ENCODE measurements at places on chromosomes 3 and 15.

GRCh38 chr3:38227989-38228388 is 37.6 kb upstream of the SLC22A13 start:
- peak; percentile 8 for DNase-seq

DNA sequence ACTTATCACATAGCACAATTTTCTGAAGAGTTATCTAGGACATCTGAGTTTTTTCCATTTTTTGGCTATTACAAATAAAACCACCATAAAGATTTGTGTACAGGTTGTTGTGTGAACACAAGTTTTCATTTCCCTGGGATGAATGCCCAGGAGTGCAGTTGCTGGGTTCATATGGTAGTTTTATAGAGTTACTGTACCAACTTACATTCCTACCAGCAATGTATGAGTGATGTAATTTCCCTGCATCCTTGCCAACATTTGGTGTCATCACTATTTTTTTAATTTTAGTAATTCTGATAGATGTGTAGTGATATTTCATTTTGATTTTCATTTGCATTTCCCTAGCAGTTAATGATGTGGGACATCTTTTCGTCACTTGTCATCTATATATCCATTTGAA is 20.5 kb downstream of the FILIP1L start:
- no peak for DNase-seq

DNA sequence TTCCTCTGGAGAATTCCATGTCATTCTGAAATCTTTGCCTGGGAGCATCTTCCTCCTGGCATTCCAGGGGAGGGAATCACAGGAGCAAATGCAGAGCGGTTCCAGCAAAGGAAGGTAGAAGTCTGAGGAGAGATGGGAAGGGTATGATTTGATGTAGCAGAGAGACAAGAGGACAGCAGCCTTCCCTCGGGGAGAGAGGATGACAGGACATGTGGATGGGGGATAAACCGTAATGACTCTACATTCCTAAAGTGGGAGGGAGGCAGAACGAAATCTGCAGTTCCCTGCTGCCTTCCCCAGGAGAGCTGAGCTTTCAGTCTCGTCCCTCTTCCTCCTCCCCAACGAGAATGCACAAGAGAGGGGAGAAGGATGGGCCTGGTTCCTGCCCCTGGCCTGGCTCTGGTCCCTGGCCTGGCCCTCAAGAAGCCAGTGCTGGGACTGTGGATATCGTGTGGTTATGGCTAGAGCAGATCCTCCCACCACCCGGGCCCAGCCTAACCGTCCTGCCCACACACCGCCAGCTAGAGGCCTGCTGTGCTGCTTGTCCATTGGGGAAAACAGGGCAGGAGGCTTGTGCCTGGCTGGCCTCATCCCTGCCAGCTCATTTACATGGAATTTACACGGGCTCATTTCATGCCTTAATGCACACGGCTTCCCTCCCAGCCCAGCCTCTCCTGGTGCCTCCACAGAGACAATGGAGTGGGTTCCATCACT is 26.6 kb downstream of the SEMA7A start:
- peak; percentile 90 for DNase-seq

DNA sequence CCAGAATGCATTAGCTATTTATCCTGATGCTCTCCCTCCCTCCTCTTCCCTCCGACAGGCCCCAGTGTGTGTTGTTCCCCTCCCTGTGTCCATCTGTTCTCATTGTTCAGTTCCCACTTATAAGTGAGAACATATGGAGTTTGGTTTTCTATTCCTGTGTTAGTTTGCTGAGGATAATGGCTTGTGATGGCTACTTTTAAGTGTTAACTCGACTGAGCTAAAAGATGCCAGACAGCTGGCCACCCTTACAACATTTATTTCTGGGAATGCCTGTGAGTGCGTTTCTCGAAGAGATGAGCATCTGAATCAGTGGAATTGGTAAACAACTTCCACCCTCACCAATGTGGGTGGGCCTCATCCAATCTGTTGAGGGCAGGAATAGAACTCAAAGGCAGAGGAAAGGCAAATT is 24.7 kb upstream of the TM2D3 start:
- DNase-seq: peak; percentile 70

DNA sequence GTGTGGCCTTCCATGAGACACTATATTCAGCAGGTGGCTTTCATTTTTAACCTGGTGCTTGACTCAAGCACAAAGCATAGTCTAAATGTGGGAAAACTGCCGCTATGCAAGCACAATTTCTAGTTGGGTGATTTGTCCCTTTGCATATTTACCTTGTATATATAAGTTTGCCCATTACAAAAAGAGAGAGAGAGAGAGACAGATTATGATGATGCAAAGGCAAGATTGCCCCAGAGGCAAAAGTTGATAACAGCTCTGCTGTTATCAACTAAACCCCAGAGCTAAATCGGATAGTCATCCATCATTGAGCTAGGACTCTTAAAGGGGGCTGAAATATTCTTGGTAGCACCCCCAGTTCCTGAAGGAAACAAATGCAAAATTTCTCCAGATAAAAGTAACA is 141.5 kb downstream of the AQP9 start:
- no peak for DNase-seq

DNA sequence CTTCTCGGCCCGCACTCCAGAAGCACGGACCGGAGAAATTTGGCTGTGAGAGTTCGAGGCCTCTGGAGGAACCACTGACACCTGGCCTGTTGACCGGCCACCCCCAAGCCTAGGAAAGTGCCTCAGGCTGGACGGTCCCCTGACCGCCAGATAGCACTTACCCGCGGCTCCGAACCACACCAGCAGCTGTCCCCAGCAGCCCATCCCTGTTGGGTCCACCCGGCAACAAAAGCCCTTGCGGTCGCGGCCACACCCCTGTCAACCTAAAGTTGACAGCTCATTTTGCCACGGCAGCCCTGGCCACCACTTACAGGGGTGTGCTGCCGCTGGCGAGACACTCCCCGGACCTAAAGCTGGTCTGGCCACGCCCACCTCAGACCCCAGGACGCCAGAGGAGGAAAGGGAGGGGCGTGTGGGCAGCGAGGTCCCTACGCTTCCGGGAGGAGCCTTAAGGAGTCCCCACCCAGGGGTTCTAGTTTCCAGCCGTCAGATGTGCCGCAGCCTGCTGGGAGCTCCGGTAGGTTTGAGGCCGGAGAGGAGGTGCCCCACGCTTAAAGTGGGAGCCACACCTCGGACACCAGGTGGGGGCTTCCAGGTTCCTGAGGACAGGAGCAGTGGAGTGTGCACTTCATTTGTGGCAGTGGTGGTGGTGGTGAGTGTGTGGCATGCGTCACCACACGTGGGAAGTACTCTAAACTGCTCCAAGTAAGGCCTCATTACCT is at the start of gene LTK:
Gene LTK (minus strand): TSS at position 322 of the 722 bp plus-strand sequence. CDS start 118 bp downstream, at position 204.
- peak; percentile 41 for DNase-seq

DNA sequence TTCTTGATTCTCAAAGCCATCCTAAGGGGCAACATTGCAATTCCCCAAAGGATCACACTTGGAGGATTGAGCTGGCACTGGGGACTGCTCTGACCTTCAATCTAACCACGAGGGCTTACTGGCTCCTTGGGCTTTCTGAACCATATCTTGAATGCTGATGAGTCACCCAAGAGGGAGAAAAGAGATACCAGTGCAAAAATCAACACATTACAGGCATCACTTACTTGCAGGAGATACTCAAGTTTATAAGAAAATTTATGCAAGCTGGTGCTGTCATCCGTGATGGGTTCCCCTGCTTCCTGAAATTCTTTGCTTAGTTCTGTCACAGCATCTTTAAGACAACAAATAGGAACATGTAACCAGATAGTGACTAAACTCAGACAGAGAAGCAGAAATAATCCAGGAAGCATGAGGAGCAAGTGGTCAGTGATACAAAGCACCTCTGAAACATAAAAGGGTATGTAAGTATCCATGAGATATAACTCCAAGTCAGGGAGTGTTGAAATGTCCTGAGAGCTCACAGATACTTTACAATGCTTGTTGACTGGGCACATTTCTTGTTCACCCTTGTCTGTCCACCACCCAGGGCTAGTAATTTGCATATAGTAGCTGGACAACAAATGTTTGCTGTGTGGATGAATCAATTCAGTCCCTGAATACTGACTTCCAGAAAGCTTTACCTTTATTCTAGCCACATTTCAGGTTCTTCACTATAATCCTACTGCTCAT is 14.1 kb downstream of the FYCO1 start:
- DNase-seq: no peak

- DNase-seq: no peak
Measured at GRCh38 chr3:100796556-100796955, 87.3 kb downstream of the TFG start.

DNA sequence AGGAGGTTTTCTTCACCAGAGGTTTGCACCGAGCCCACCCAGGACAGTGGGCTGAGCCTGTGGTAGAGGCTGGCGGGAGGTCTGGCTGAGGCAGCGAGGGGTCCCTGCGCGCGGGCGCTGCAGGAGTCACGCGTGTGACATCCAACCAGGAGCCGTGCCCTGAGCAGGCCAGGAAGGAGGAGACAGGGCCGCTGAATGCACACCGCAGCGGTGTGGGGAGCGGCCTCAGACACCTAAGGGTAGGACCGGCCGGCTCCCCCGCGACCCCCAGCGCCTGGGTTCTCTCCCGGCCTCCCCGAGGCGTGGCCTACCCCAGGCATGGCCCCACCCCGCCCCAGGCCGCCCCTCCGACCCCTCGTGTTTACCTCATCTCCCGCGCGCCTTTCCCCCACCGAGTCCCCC is 412 bp downstream of the SLC41A3 start:
- peak; percentile 77 for DNase-seq

DNA sequence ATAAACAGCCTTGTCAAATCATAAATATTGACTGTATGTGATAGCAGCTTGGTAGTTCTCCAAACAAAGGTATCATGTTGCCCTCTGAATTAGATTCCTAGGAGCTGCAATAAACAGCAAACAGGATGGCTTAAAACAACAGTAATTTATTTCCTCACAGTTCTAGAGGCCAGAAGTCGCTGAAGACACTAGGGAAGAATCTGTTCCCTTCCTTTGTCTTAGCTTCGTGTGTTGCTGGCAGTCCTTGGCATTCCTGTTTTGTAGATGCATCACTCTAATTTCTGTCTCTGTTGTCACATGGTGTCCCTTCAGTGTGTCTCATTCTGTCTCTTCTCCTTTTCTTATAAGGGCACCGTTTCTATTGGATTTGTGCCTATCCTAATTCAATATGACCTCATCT is 679.3 kb downstream of the OTOL1 start:
- DNase-seq: peak; percentile 5

GRCh38 chr3:128068156-128068620 is 16.0 kb downstream of the SEC61A1 start:
- DNase-seq: peak; percentile 50

GRCh38 chr15:92846741-92847140 is 53.4 kb upstream of the CHD2 start:
- no peak for DNase-seq

DNA sequence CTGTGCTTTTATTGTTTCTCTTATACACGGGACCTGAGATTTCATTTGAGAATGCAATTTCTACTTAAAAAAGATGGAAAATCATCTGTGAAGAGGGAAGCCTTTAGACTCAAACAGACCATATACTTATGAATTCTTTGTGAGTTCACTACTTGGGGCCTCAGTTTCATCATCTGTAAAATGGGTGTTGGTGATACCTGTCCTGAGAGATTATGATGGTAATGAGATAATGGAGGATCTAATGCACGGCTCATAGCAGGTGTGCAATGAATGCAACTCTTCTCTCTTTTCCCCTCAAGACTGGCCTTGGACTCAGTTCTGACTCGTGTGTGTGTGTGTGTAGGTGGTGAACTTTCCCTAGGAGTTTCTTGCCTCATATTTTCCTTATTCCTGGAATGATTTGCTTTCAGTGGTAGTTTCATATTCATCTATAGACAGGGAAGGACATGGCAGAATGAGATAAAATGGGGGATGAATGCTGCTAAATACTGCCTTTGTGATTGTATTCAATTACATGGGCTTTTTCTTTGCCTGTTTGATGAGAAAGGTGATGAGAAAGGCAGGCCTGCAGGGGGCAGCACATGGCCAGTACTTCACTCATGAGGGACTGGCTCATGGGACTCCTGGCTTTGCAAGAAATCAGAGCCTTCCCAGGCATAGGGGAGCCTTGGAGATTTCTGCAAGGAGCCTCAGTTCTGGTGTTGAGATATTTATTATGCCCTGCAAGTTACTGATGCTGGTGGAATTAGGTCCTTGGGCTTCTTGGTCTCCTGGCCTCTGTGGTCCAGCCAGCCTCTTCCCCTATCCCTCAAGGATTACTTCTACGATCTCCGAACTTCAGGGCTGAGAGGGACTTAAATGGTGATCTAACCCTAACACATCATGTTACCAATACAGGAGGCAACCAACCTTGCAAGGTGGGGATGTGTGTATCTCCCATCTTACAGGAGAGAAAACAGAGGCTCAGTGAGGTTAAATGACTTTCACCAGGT is 70.7 kb downstream of the RPLP1 start:
- DNase-seq: peak; percentile 95

GRCh38 chr3:197730200-197730599 is 6.5 kb downstream of the RUBCN start:
- no peak for DNase-seq

DNA sequence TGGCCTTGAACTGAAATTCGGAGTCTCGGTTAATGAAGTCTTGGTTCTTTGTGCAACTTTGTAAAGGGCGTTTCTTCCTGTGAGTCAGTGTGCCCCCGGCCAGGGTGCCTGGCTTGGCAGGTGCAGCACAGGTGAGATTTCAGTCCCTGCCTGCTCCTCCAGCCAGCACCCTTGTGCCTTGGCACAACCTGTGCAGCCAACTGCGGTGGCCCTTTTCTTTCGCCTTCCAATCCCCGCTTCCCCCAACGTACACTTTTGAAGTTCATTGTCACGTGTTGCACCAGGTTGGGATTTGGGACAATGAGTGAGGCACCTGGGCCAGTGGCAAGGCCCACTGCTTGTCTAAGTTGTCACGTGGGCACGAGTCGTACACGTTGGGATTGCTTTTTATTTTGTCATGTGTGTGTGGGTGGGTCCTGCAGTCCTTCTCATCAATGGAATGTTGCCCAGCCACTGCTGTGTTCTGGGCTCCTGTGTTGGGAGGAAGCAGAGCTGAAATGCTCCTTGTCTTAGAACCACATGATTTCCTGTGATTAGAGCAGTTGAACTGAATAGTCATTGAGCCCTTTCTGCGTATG is 242.9 kb upstream of the BHLHE40 start:
- no peak for DNase-seq

- no peak for DNase-seq
Measured at GRCh38 chr3:160454995-160455394, 5.4 kb upstream of the TRIM59 start.

GRCh38 chr15:29664406-29664805 is 157.9 kb downstream of the TJP1 start:
- DNase-seq: no peak

DNA sequence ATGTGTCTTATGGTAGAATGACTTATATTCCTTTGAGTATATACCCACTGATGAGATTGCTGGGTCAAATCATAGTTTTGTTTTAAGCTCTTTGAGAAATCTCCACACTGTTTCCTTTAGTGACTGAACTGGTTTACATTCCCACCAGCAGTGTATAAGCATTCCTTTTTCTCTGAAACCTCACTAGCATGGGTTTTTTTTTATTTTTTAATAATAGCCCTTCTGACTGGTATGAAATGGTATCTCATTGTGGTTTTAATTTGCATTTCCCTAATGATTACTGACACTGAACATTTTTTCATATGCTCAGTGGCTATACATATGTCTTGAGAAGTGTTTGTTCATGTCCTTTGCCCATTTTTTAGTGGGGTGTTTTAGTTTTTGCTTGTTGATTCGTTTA is 494.3 kb downstream of the SQOR start:
- DNase-seq: no peak

GRCh38 chr3:40649346-40649745 is 124.6 kb downstream of the ZNF621 start:
- no peak for DNase-seq

- DNase-seq: no peak
Measured at GRCh38 chr3:110126065-110126464, 788.7 kb upstream of the DPPA4 start.

- DNase-seq: no peak
Measured at GRCh38 chr3:31903686-31904431, 77.2 kb downstream of the OSBPL10 start.

Measured in eye (tissue), 1 donor.